ENCODE measurements at places on chromosomes 7 and 10. TPM values are rescaled to one million over a fixed set of nuclear protein-coding genes. Genes with fewer than 3 reads are reported as not detected.
A peak's percentile ranks its signal among the peaks of the same experiment; 100 is the strongest.

DNA sequence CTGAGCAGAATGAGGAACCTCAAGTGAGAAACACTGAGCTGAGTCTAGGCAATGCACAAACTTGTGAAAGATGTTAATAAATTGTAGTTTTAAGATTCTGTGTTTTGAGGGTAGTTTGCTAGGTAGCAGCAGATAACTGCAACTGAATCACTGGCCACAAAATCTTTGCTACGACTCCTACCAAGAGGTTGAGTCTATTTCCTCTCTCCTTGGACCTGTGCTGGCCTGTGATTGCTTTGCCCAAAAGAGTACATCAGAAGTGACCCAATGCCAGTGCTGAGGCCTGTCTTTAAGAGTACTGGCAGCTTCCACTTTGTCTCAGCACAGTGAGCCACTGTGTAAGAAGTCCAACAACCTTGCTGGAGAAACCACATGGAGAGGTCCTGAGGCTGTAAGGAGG is 11.9 kb upstream of the TSPAN13 start:
- H3K27me3 ChIP-seq, result no peaks in the 10 kb centered on the region
- no peak for DNase-seq
- H3K4me3 ChIP-seq, result no peak overlapping the region
- H3K27ac ChIP-seq, result no peak overlapping the region
- no peaks in the 10 kb centered on the region for H3K4me1 ChIP-seq

AGAP4 gene
- 2.2 TPM for total RNA-seq

DNA sequence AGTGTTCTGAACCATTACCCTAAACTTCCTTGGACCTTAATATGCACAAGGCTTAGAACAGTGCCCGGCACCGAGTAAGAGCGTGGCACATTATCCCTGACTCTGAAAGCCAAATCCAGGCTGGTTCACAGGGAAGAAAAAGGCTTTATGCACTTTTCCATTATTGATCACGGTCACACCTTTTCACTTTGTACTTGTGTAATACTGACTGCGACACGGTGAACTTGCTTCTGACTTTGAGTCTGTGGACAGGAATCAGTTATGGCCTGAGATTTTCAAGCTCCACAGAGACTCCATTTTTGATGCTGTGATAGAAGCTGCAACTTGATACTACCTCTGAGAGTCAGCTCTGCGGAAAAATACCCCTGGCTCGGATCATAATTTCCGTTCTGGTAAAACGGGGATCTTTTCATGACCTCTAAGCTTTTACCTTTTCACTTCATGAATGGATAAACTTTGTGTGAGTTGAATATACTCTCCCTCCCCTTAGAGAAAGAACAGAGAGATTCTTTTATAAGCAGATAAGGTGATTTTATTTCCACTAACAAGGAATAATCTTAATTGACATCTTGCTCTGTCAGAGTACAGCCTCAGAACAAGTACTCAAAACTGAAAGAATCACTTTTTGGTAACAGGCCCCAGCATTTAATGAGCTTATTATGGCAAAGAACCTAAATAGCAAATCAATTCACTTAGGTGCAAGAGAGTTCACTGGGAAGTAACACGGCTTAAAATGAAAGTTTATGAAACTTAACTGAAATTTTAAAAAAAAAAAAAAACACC is 88.8 kb downstream of the ELMO1 start:
- no peak overlapping the region for H3K27ac ChIP-seq
- no peak for DNase-seq
- H3K4me3 ChIP-seq, result no peak overlapping the region
- no peaks in the 10 kb centered on the region for H3K27me3 ChIP-seq

DNA sequence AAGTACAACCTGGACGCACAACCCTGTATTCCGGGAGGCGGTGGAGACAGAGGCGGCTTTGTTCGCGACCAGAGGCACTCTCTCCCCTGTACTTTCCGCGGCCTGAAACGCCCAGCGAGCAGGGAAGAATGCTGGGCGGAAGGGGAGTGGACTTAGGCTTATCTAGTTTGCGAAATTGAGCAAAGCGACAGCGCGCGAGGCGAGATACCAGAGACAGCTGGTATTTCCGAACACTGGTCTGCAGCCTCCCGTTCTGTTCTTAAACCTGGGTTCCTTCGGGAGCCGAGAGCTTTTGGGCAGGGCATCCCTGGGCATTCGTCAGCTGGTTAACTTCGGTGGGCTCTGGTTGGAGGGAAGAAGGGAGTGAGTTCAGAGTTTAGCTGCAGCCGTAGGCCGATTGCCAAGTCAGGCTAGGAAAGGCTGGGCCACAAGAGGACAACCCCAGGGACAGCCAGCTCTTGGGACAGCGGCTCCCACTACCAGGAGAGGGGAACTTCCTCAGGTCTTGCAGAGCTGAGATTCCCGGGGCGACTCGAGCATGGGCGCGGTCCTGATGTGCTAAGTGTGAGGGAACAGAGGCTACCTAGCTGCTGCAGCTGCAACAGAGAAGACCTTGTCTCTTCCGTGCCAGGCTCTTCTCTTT is 3.9 kb downstream of the HMX3 start:
- no peak overlapping the region for H3K27ac ChIP-seq
- no peak for DNase-seq
- peaks cover 29% of the 10 kb centered on the region for H3K4me1 ChIP-seq
- no peaks in the 10 kb centered on the region for H3K36me3 ChIP-seq
- H3K4me3 ChIP-seq, result no peak overlapping the region

ADCY1 gene
- total RNA-seq, result 3.6 TPM

- H3K4me3 ChIP-seq, result peak overlapping the region; percentile 63
- peaks cover 64% of the 10 kb centered on the region for H3K27me3 ChIP-seq
- no peaks in the 10 kb centered on the region for H3K36me3 ChIP-seq
- peaks cover 37% of the 10 kb centered on the region for H3K4me1 ChIP-seq
Measured at GRCh38 chr10:8049865-8050555, 4.5 kb upstream of the GATA3 start.

BHLHA15 gene
- total RNA-seq, result not detected

DNA sequence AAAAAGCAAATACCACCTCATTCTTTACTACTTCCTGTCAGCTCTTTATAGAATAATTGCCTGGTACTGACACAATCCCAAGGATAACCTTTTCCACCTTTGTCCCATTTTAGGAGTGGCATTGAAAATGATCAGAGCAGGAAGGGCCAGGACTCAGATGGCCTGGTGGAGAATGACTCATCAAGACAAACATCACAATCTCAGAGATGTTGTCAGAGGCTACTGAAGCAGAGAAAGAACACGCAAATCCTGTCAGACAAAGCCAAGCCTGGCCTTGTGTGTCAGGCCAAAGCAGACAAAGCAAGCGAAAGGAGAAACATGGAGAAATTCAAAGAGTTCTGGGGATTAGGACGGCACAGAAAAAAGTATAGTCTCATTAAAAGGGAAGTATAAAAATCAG is 40.9 kb downstream of the NSUN6 start:
- no peaks in the 10 kb centered on the region for H3K27me3 ChIP-seq
- no peak overlapping the region for H3K4me3 ChIP-seq
- no peaks in the 10 kb centered on the region for H3K36me3 ChIP-seq
- no peak for DNase-seq

WNT2 gene
- 6.1 TPM for total RNA-seq

STAG3 gene
- not detected for total RNA-seq

ZNF365 gene
- not detected for total RNA-seq

TRUB1 gene
- 5.4 TPM for total RNA-seq

GRCh38 chr10:11433657-11434056 is 177.8 kb downstream of the USP6NL start:
- H3K27ac ChIP-seq, result no peak overlapping the region
- no peaks in the 10 kb centered on the region for H3K36me3 ChIP-seq
- no peaks in the 10 kb centered on the region for H3K27me3 ChIP-seq
- H3K4me1 ChIP-seq, result no peaks in the 10 kb centered on the region

NPTX2 gene
- total RNA-seq, result 44.2 TPM

DNA sequence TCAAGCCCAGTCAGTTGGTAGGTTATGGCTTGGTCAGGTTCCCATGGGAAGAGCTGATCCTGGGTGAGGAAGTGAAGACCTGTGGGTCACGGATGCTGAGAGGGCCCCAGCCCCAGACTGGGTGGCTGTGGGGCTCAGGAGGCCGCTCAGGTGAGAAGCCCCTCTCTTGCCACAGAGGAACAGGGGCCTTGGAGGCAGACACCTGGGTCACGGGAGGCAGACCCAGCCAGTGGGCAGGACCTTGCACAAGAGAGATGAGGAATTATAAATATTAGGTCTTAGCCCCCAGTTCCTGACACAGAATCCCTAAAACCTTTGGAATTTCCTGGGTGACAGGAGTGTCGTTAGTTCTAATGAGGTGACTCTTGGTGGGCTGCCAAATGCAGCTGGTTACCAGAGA is 10.6 kb upstream of the CRHR2 start:
- H3K27me3 ChIP-seq, result no peaks in the 10 kb centered on the region
- no peaks in the 10 kb centered on the region for H3K36me3 ChIP-seq
- DNase-seq, result no peak
- no peak overlapping the region for H3K4me3 ChIP-seq
- no peaks in the 10 kb centered on the region for H3K4me1 ChIP-seq

GPC2 gene
- not detected for total RNA-seq

GRCh38 chr10:58641095-58641531 is 128.4 kb downstream of the BICC1 start:
- DNase-seq, result no peak
- peaks cover 6% of the 10 kb centered on the region for H3K4me1 ChIP-seq
- no peak overlapping the region for H3K27ac ChIP-seq
- no peaks in the 10 kb centered on the region for H3K36me3 ChIP-seq
- H3K27me3 ChIP-seq, result no peaks in the 10 kb centered on the region

DNA sequence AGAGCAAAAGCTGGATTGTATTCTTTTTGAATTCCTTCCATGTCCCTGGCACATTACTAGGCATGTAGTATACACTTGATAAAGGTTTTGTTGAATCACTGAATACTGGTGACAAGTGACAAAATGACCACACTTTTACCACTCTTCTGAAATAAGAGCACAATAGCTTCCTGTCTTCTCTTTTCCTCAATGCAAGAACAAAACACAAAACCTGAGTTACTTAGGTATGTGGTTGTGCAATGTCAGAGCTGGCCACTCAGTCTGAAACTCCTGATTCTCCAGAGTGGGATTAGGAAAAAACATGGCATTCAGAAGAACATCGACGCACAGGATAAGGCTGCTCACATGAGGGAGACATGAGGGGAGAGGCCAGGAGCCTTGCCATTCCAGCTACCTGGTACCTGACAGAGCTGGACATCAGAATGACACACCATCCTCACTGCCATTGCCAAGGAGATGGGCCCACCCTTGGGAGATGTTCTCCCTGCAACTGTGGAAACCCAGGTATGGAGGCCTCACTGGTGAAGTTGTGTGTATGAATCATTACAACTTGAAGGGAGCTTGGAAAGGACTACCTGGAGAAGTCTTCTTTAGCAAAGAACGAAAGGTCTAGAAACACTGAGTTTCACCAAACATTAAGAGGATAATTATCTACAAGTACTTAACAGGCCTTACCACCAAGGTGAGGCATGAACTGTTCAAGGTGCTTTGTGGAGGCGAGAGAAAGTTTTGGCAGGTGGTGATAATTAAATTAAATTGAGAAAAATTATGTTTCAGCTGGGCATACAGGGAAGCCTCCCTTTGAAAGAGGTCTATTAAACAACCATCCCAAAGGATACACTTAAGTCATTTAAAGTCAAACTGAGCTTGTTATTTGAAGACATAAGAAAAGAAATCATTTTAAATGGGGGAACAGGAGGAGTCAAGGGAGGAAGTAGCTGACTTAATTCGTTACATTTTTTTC is 246.5 kb upstream of the AOAH start:
- H3K27ac ChIP-seq, result no peak overlapping the region
- no peaks in the 10 kb centered on the region for H3K4me1 ChIP-seq
- no peaks in the 10 kb centered on the region for H3K36me3 ChIP-seq

GRCh38 chr10:4848356-4849041 is 22.5 kb downstream of the AKR1E2 start:
- H3K4me3 ChIP-seq, result no peak overlapping the region
- H3K4me1 ChIP-seq, result peaks cover 23% of the 10 kb centered on the region
- peak overlapping the region; percentile 6 for H3K27ac ChIP-seq
- DNase-seq, result no peak
- H3K36me3 ChIP-seq, result no peaks in the 10 kb centered on the region

GRCh38 chr7:121433775-121434174 is 37.7 kb upstream of the FAM3C start:
- H3K4me1 ChIP-seq, result no peaks in the 10 kb centered on the region
- no peaks in the 10 kb centered on the region for H3K27me3 ChIP-seq
- DNase-seq, result no peak

- H3K27ac ChIP-seq, result no peak overlapping the region
- no peaks in the 10 kb centered on the region for H3K4me1 ChIP-seq
- no peaks in the 10 kb centered on the region for H3K36me3 ChIP-seq
- H3K27me3 ChIP-seq, result no peaks in the 10 kb centered on the region
- H3K4me3 ChIP-seq, result no peak overlapping the region
Measured at GRCh38 chr10:44400541-44400940, 15.6 kb upstream of the CXCL12 start.

CXCL12 gene
- total RNA-seq, result 288 TPM

CYP3A7 gene
- not detected for total RNA-seq

GRCh38 chr10:27241652-27242472 is 1.3 kb upstream of the ACBD5 start:
- no peaks in the 10 kb centered on the region for H3K4me1 ChIP-seq
- H3K4me3 ChIP-seq, result peak overlapping the region; percentile 79
- peak overlapping the region; percentile 96 for H3K27ac ChIP-seq
- peak; percentile 48 for DNase-seq
- no peaks in the 10 kb centered on the region for H3K27me3 ChIP-seq

RSPH10B2 gene
- total RNA-seq, result not detected

GRCh38 chr10:29948881-29949355 is 110.5 kb downstream of the JCAD start:
- H3K4me3 ChIP-seq, result no peak overlapping the region
- no peaks in the 10 kb centered on the region for H3K36me3 ChIP-seq
- no peaks in the 10 kb centered on the region for H3K27me3 ChIP-seq
- peak overlapping the region; percentile 85 for H3K27ac ChIP-seq

DNA sequence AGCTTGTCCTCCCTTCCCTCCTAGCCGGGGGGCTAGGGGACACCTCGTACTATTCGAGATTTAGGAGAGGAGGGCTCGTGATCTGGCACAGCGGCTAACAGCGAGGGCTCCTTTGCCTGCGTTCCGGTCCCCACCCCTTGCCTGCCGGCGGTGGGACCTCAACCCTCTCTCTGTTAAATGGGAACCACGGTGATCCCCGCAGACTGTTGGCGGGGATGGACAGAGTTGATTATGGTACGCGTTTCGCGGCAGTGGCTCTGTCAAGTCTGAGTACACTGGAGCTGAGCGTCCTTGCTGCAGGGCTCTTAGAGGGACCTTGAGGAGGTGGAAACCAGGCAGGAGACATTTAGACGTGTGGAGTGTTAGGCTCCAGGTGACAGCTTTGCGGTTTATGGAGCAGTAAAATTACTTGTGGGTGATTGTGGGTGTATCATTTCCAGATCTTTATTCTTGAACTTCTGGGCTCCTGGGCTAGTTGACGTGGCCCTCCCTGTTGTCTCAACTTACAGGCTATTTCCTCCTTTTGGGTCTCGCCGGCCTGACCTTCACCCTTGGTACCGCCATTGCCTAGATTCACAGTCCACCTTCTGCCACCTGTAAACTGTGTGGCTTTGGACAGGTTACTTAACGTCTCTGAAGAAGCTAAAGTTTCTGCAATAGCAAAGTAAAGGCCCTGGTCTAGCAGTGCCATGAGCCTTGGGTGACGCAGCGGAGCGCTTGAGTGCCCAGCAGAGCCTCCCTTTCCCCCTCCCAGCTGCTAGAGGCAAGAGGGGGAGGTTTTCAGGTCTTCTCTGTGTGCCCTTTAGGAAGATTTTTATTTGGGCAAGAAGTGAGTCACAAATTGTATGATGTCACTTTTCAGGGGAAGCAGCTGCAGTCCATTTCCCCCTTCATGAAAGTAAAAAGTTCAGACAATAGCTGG is 739 bp downstream of the CASP7 start:
- peaks cover 4% of the 10 kb centered on the region for H3K4me1 ChIP-seq
- peak overlapping the region; percentile 86 for H3K27ac ChIP-seq
- H3K36me3 ChIP-seq, result no peaks in the 10 kb centered on the region
